ENCODE measurements at places on chromosomes 3 and 15.

- no peak for DNase-seq
Observed at GRCh38 chr3:43640681-43641080, 18.9 kb upstream of the ANO10 start.

GRCh38 chr3:64267721-64268604 is 42.7 kb upstream of the PRICKLE2 start:
- DNase-seq: no peak

GRCh38 chr3:178684881-178685590 is 148.8 kb downstream of the KCNMB2 start:
- DNase-seq: no peak

- no peak for DNase-seq
Observed at GRCh38 chr3:185070491-185071286, 82.2 kb downstream of the C3orf70 start.
